NCI-H526 (cell line): ENCODE measurements at places on chromosomes 1 and 21.

DNA sequence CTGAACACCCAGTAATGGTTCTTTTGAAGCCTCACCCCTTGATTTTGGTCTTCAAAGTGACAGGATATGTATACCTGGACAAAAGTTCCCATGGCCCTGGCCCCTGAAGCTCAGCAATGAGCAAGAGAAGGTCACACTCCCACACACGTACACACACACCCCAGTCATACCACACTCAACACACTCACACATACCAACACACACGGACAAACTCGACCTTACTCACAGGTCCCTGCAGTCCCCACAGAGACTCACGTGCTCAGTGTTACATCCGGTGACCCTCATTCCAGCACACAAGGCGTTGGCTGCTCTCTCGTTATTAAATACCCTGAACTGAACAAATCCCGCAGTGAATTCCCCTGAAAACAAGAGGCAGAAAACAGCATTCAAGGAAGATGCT, 5.9 kb downstream of the ITLN1 start:
- DNase-seq, result no peak

GRCh38 chr1:244850896-244851295, 13.4 kb downstream of the HNRNPU start:
- DNase-seq, result no peak

- DNase-seq, result no peak
Observed at GRCh38 chr1:194466706-194467105, 1280.3 kb upstream of the B3GALT2 start.

DNA sequence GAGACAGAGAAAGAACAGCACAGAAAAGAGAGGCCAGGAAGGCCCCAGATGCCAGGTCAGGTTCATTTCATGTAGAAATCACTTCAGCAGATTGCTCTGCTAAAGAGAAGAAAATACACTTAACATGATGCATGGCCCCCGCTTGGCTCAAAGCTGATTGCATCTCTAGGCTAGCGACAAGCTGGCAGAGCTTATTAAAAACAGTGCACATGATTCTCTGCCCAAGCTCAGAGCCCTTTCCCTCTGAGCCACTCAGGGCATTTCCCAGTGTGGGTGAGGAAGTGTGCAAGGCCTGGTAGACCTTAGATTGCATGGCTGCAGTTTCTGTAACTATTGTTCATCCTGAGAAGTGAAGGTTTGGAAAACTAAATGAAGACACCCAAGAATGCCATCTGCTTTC, 3.3 kb upstream of the CAPN9 start:
- no peak for DNase-seq

GRCh38 chr1:16075337-16076030, 2.0 kb upstream of the FAM131C start:
- DNase-seq, result no peak

- DNase-seq, result no peak
Observed at GRCh38 chr1:211066781-211067384, 67.1 kb downstream of the KCNH1 start.

DNA sequence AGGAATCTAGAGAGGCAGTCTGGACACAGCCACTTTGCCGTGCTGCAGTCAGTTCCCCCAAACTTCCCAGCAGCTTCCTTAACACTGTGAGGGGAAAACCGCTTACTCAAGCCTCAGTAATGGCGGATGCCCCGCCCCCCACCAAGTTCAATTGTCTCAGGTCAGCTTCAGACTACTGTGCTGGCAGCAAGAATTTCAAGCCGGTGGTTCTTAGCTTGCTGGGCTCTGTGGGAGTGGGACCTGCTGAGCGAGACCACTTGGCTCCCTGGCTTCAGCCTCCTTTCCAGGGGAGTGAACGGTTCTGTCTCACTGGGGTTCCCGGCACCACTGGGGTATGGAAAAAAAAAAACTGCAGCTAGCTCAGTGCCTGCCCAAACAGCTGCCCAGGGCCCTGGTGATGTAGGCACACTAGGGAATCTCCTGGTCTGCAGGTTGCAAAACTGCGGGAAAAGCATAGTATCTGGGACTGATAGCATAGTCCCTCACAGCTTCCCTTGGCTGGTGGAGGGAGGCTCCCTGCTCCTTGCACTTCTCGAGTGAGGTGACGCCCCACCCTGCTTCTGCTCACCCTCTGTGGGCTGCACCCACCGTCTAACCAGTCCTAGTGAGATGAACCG, 23.7 kb upstream of the HFM1 start:
- no peak for DNase-seq

DNA sequence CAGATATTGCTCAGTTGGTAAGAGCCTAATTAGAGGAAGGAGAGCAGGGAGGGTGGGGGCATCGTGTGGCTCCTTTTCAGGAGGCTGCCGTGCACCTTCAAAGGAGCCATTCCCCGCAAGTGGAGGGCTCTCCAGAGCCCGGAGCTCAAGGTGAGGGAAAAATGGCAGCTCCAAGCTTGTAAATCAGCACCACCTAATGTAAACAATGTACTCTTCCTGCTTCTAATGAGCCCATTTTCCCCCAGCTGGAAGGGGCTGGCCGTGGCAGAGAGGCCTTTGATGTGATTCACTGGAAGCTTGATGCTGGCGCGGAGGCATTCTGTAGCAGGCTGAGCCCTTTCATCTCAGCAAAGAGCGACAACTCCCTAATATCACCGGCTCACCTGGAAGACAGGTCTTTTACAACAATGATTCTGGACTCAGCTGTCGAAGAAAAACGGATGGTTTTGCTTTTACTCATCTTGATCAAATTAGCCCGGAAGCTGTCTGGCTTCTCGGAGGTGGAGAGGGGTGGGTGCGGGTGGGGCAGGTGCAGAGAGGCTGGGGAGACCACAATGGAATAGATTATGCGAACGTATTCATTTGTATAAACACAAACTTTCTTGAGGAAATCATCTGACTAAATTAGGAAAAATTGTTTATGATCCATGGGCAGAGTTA, 112.5 kb downstream of the RRAGC start:
- no peak for DNase-seq

- no peak for DNase-seq
Observed at GRCh38 chr1:234143681-234144080, 229.6 kb upstream of the COA6 start.

DNA sequence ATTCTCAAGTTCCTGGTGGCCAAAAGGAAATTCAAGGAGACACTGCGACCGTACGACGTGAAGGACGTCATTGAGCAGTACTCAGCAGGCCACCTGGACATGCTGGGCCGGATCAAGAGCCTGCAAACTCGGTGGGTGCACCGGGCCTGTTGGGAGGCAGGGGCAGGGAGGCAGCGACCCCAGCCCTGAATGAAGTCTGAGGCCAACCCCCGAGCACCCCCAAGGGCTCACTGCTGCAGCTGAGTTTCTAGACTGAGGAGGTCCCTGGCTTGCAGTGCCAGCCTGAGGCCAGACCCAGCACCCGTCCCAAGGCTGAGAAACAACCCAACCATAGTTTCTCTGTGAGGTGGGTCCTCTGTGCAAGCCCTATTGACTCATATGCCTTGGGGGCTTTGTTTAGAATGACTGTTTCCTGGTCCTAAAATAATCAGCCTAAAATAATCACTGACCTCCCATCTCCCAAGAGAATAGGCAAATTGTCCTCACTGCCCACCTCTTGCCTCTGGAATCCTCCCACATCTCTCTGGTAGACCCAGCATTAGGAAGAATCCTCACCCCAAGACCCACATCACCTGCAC, 27.1 kb downstream of the CITED4 start:
- DNase-seq, result no peak

GRCh38 chr1:26739329-26739914, 43.6 kb downstream of the ARID1A start:
- no peak for DNase-seq

- peak; percentile 72 for DNase-seq
Observed at GRCh38 chr1:41496080-41497055, 11.9 kb upstream of the EDN2 start.

- DNase-seq, result no peak
Observed at GRCh38 chr1:243735457-243735856, 114.6 kb downstream of the AKT3 start.

DNA sequence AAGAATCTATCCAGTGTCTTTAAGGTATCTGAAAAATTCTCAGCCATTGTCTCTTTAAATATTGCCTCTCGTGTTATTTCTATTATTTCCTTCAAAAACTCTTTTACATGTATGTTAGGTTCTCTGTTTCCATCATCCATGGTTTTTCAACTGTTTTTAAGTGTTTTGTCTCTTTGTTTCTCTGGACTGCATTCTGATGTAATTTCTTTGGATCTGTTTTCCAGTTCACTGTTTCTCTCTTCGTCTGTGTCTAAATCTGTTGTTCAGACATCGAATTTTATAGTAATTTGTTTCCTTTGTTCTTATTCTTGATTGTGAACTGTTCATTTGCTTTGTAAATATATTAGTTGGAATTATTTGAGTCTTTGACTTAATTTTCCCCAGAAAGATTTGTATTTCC, 44.1 kb downstream of the POFUT2 start:
- no peak for DNase-seq

GRCh38 chr21:37145635-37146111, 72.6 kb downstream of the TTC3 start:
- no peak for DNase-seq

DNA sequence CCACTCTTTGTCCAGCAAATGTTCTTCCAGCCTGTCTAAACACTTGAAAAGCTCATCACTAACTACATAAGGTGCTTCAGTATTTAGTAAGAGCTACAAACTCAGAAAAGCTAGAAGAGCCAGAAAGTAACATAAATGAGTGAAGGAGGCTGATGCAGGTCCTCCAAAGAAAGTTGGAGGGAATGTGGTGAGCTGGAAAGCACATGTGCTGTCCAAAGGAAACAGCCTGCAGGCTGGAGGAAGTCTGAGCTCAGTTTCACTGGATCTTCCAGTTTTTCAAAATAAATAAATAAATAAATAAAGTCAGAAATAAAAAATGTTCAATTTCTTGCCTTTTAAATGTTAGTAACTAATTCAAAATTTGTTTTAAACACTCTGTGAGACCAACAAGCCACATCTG, 25.5 kb downstream of the ZC3H11B start:
- DNase-seq, result no peak
